ENCODE measurements at places on chromosomes 4 and X.

- DNase-seq = no peak
These were observed 15.5 kb downstream of the PAGE4 start for GRCh38 chrX:49844611-49845010.

DNA sequence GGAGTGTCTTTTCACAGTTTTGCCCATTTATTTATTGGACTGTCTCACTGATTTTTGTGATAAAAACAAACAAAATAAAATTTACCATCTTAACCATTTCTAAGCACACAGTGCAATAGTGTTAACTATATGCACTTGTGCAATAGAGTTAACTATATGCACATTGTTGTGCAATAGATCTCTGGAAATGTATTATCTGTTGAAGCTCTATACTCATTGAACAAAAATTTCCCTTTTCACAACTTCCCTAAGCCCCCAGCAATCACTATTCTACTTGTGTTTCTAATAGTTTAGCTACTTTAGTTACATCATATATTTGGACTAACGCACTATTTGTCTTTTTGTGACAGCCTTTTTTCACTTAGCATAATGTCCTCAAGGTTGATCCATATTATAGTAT lies 59.7 kb upstream of the BEX4 start:
- DNase-seq = no peak

- DNase-seq = no peak
These were observed 207.3 kb upstream of the ANXA10 start for GRCh38 chr4:167885071-167885470.

DNA sequence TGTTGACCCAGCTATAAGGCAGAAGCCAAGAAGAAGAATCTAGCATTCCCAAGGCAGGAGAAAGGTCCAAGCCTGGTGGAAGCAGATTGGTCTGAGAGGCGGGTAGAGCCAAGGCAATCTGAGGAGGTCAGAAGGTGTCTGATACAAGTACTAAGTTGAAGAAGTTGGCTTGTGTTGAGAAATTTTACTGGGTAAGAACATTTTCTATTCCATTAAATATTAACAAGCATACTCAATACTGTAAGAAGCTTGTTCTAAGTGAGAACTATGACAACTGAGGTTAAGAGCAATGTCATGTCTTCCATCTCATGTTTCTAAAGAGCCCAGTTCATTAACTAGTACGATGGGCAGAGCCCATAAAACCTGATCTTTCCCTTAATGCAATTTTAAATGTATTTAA lies 75.0 kb downstream of the FAM13A start:
- no peak for DNase-seq

- no peak for DNase-seq
These were observed 29.0 kb downstream of the VCX3A start for GRCh38 chrX:6505960-6506359.

DNA sequence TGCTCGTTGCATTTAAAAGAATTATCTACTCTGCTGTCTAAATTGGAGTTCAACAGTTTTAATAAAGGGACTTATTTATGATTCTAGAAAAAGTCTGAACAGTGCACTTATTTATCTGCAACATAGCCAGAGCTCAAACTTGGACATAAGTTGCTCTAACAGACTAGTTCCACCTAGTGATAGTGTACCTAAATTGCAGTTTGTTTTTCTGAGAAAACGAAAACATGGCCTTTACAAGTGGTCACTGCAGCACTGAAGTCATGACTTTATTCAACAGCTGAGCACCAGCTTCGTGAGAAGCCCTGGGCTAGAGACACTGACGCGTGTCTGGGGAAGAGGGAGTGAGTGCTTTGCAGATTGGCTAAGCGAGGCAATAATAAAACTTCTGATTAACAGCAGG lies 77.3 kb upstream of the IGSF1 start:
- no peak for DNase-seq

GRCh38 chr4:2285613-2286381 lies 23.9 kb upstream of the MXD4 start:
- DNase-seq = no peak

DNA sequence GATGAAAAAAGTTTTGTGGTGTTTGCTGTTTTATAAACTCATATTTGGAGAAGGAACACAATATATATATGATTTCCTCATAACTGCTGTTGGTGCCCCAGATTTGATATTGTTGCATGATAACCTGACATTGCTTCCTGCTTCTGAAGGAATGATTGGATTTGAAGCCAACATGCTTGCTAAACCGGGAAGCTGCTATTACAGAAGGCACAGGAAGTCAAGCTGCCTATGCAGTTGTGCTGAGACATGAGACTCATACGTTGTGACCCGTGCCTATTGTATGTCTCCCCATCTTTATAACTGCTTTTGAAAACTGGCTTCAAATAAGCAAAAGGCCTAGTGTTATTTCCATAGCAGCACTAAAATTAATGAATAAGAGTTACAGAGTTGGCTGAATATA lies 32.9 kb downstream of the GAB1 start:
- DNase-seq = no peak

- DNase-seq = no peak
These were observed 18.9 kb upstream of the ABLIM2 start for GRCh38 chr4:8177552-8177951.
